ENCODE measurements at places on chromosomes 7 and 10.

GRCh38 chr10:18238870-18239485 is 98.8 kb downstream of the CACNB2 start:
- DNase-seq: no peak

- DNase-seq: no peak
These were observed 145.5 kb downstream of the TCF7L2 start for GRCh38 chr10:113095419-113096127.

- DNase-seq: no peak
These were observed 57.8 kb downstream of the OR13A1 start for GRCh38 chr10:45257600-45257999.

DNA sequence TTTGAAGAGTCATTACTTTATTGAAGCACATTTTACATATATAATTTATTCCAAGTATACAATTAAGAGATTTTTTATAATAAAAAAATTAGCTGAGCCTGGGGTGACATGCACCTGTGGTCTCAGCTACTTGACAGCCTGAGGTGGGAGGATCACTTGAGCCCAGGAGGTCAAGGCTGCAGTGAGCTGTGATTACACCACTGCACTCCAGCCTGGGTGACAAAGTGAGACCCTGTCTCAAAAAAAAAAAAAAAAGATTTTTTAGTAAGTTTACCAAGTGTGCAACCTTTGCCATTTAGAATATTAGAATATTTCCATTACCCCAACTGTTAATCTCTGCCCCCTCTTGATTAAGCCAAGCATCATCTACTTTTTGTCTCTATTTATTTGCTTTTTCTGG is 196.0 kb downstream of the CCSER2 start:
- DNase-seq: no peak

- no peak for DNase-seq
These were observed 69.4 kb downstream of the ARL4A start for GRCh38 chr7:12756821-12757220.

- no peak for DNase-seq
These were observed 59.2 kb upstream of the KCNIP2 start for GRCh38 chr10:101902820-101903145.

DNA sequence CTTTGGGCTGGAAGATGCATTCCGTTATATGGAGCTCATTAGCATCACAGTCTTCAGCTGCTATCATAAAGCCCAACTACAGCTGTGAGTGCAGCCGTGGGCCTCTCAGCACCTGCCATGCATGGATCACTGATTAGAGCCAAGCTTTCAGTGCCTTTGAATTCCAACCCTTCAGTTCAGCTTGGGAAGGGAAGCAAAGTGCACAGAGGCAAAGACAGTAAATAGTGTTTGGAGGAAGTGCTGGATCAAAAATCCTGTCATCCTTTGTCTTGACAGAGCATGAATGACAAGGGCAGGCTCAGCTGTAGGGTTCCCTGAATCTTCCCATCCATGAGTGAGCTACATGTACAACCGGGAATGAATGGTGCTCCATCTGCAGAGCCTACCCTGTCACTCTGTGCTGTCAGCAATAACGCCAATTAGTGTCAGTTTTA is 153.7 kb downstream of the DNAJB9 start:
- DNase-seq: no peak

- DNase-seq: no peak
These were observed 369.9 kb upstream of the KCND2 start for GRCh38 chr7:119903085-119903484.

GRCh38 chr7:153943457-153943856 is 108.7 kb upstream of the DPP6 start:
- DNase-seq: no peak

- DNase-seq: no peak
These were observed 973.7 kb downstream of the GATA3 start for GRCh38 chr10:9028231-9028630.

DNA sequence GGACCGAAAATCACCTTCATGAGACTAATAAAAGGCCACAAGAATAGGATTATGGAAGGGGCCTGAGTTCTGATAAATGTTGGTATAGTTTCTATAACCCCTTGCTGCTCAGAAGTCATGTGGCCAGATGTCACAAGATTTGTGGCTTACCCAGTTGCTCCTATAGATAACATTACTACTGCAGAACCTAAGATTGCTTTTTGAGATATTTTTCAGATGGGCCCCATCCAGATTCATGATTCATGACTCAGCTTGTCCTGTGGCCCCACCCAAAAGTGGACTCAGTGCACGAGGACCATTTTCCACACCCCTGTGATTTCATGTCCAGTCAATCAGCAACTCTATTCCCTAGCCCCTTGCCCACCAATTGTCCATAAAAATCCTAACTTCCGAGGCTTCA is 209.0 kb downstream of the ACTR3B start:
- DNase-seq: no peak

DNA sequence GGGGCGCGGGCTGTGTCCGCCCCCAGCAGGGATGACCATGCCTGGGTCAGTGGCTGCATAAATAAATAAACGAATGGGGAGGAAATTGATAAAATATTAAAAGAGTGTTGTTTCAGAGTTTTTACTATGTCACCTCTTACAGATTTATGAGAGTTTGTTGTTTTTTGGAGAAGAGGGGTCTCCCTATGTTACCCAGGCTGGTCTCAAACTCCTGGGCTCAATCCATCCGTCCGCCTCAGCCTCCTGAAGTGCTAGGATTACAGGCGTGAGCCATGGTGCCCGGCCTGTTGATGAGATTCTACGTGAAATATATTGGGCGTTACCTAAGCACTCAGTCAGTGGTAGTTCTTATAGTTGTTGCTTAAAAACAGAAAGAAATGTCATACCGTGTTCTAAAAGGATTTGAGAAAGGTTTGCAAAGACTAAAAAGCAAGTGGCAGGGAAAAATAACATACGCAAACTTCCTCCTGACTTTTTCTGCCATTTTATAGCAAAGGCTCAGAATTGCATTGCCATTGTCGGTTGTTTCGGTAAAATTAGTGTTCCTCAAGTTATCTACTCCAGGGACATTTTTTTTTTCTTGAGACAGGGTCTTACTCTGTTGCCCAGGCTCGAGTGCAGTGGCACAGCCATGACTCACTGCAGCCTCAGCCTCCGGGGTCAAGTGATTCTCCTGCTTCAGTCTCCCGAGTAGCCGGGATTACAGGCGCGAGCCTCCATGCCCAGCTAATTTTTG is 39.5 kb upstream of the FOXK1 start:
- no peak for DNase-seq

DNA sequence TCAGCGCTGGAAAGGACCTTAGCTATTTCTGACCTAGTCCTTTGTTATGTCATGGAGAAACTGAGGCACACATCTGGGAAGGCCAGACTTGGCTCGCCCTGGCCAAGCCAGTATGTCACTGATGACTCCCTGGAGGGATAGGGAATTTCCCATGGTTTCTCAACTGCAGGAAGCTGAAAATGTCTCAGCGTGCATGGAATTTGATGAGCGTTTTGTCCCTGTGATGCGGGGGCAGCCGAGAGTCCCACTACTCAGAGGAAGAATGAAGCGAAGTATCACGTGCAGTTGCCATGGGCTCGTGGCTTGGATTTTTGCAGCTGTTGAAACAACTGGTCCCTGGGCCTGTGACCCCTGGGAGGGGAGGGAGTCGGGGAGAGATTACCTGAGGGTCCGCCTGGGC is 44.8 kb downstream of the CLIP2 start:
- DNase-seq: no peak

GRCh38 chr10:112949875-112950507 is at the start of gene TCF7L2:
Gene TCF7L2 (plus strand): TSS chr10:112950247. CDS start chr10:112950757, 510 bp downstream.
- peak; percentile 56 for DNase-seq
